ENCODE measurements at places on chromosomes 3 and 15. TPM values are rescaled to one million over a fixed set of nuclear protein-coding genes. Genes with fewer than 3 reads are reported as not detected.

The HYKK gene
- total RNA-seq: 1.6 TPM

The FBN1 gene
- total RNA-seq: 1.0 TPM

The PIGZ gene
- total RNA-seq: 1.7 TPM

The ISL2 gene
- total RNA-seq: 0.89 TPM

The GPR149 gene
- total RNA-seq: not detected

The LRRN1 gene
- 0.05 TPM for total RNA-seq

The PDCD7 gene
- total RNA-seq: 59.9 TPM

The EPHA6 gene
- not detected for total RNA-seq

The RAB8B gene
- 187 TPM for total RNA-seq

The SH2D7 gene
- not detected for total RNA-seq

The GOLGA8R gene
- 1.5 TPM for total RNA-seq

The C3orf22 gene
- not detected for total RNA-seq

The SYNPR gene
- not detected for total RNA-seq

The ZDHHC19 gene
- total RNA-seq: not detected

The PPCDC gene
- total RNA-seq: 24.5 TPM

The FILIP1L gene
- total RNA-seq: 1.4 TPM

The SLC12A1 gene
- total RNA-seq: not detected

The DNAH12 gene
- not detected for total RNA-seq
